ENCODE measurements at places on chromosomes 3 and 15.

DNA sequence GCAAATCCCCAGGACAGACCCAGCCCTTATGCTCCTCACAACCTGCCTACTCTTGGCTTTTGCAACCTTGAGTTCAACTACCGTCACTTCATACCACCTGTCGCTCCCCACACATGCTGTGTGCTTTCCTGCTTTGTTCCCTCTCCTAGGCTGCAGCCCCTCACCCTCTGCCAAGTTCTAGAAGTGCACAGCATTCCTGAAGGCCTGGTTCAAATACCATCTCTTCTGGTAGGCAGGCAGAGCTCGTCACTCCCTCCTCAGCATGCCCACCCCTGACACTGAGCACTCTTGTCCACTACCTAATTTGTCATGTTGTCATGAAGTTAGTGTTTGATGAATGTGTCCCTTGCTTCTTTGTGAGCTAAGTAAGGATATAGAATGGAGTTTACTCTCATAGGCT lies 129.6 kb downstream of the SEMA6D start:
- no peak for DNase-seq

- DNase-seq, result no peak
These were observed 39.8 kb downstream of the SST start for GRCh38 chr3:187630404-187630803.

DNA sequence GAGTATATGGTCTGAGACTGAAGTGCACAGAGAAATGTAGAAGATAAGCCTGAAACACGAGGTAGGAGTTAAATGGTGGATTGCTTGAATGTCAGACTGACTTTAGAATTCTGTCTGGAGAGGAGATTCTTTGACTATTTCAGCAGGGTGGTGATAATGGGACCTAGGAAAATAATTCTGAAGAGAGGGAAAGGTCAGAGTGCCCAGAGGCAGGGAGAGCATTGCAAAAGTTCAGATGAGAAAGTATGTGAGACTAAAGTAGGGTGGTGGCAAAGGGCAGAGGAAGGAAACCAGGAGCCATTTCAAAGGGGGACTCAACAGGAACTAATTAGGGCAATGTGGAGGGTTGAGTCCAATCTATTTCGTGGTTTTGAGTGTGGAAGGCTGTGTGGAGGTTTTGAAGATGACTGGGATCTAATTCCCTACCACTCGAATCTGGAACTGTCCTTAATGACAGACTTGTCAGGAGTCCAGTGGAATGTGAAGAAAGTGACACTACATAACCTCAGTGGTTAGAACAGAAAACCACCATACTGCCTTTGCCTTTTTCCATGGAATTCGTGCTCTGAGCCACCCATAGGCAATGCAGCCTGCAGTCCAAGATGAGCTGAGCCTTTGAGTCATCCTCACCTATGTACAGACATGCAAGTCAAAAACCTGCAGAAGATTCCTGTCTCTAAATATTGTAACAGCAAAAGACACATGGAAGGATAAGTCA lies 16.1 kb downstream of the CPOX start:
- DNase-seq, result no peak

GRCh38 chr15:35514759-35515158 lies 31.2 kb downstream of the DPH6 start:
- DNase-seq, result no peak

GRCh38 chr15:60372227-60372626 lies 25.6 kb downstream of the ANXA2 start:
- no peak for DNase-seq

- DNase-seq, result no peak
These were observed 41.7 kb upstream of the MYO5C start for GRCh38 chr15:52337198-52337853.

DNA sequence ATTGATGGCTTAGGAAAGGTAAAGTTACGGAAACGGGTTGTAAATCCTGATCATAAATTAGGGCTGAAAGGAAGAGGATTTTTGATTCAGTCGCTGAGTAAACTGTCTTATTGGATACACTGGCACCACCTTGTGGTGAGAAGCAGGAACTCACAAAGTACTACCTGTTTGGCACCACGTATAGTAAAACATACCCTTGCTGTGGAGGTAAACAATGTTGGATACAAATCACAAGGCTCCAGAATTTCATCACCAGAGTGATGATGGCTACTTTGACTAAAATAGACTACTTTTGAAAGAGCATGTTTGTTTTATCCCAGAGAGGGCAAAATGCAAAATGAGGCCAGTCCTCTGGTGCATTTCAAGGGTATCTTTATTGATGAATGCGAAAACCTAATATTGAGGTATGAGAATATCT lies 216.9 kb downstream of the IGSF11 start:
- peak; percentile 82 for DNase-seq

DNA sequence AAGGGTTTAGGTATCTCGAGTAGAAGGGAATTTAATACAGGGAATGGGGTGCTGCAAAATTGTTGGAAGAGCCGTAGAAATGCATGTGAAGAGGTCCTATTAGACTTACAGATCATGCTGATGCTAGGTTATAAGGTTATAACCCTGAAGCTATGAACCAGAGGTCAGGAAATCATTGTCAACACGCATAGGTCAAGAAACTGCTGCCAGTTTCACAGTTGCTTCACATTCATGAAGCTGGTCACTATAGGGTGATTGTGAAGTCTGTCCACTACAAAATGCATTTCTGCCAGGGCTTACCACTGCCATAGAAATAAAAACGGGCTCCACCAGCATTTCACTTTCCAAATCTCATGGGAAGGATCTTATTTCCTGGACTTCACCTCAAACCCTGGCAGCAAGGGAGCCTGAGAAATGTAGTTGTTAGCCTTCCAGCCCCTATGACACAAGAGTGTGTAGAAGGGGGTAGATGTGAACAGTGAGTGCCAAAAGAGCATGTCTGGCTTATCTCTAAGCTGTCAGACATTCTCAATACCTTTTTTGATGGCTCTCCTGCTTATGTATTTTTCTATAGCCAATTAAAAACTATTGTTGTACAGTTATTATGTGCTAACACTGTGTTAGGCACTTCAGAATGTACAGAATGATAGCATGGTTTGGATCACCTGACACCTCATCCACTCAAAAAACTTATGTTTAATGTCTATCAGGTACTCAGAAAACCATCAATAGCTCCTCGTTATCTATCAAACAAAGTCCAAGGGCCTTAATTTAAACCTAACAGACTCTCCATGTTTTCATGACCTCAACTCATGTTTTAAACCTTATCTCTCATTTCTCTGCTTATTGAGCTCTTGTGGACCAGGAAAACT lies 148.3 kb upstream of the TSC22D2 start:
- no peak for DNase-seq

DNA sequence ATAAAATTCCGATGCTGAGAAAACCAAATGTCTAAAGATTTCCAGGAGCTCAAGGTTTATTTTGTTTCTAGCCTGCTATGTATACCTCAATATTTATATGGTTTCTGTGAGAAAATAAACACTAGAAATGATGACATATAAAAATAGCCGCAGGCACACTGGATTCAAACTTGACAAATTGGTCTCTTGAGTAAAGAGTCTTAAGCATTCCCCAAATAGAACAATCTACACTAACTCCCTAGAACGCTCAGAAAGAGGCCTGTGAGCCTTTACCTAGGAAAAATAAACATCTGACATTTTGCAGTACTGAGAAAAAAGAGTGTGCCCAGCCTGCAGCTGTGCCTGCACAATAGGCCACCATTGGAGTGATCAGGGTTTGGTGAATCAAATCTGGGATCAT lies 75.2 kb downstream of the NEK10 start:
- no peak for DNase-seq

DNA sequence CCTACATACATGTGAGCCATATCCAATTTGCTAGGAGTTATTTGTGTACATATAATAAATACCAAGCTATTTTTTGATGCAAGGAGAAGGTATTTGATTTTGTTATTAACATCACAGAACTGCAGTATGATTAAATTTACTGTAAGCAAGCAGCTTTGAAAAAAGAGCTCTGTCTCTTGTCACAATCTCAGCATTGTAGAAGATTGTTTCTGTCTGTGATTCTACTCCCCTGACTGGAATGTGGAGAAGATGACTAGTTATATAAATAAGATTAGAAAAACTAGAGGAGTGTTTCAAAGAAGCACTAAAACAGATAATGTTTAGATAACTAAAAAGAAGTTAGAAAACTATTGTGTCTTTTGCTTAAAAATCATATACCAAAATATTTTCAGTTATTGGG lies 17.1 kb upstream of the DCBLD2 start:
- DNase-seq, result no peak

DNA sequence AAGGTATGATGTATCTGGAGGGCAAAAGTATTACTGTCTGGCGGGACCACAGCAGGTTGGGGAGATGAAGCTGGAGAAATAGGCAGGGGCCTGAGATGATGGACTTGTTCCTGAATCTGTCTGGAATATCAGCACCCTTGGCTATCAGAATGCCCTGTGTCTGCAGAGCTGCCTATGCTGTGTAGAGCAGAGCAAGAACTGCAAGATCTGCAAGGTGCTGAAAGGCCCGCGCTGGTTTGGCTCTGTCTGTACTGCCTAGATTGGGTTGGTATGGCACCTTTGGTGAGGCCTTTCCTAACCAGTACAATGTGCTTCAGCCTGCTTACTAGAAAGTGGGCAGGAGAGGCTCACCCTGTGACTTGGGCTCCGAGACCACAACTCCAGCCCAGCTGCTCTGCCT lies 96.8 kb downstream of the WDR76 start:
- DNase-seq, result no peak

DNA sequence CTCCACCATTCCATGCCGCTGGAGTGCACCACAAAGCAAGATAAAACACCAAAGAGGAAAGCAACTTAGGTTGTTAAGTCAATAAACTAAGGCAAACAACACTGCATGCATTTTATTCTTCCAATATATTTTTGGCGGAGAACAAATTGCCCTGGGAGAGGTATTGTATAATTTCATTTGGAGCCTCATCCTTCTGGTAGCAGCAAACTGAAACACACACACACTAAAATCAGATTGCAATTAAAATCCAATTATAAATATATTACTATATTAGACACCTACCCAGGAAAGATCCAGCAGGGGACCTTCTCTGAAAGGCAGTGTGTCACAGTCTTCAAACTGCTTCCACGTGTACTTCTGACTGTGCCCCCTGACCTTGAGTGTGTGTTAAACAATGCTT lies 102.3 kb downstream of the RORA start:
- DNase-seq, result no peak

DNA sequence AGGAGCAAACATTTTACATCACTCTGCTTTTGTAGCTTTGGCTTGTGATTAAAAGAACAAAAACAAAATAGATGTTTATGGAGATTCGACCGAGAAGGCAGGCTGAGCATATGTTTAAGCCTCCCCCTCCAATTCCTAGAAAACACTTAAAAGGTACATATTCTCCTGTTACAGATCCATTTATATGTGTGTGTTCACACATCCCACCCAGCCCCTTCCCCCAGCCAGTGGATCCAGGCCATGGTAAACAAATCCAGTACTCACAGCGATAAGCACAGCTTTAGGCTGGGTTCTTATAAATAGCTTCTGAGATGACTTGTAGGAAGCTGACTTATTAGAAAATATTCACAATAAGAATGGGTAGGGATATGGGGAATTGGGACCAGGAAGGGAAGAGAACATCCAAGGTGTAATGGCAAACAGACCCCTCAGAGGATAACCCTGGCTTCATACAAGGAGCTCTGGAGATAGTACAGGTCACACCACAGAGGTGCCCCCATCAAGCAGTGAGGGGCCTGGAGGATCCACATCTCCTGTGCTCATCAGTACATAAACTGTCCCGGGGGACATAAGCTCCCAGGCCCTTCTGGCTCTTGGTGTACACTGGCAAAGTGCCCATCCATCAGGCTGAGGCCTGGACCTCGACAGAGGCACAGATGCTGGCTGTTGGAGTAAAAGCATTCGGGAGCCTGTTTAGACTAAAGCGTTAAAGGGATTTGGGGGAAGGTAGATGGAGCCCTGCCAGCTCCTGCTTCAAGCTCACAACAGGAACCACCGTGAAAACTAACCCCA lies 70.0 kb upstream of the UBE2E1 start:
- peak; percentile 26 for DNase-seq

DNA sequence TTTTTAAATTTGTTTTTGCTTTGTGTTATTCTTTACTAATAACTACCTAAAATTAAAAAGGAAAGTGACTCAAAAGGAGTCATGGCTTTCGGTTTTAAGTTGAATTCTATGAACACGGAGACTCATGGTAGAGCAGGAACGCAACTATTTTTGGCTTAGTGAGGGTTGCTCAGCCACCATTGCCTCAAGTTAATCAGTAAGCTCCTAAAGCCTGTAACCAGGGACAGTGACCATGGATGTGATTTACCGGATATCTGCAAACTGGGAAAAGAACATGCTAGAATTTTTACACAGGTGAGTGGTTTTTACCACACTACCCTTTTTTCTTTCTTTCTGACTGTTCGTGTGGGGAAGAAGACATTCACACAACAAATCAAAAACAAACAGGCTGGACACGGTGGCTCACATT lies 11.8 kb downstream of the SLC12A8 start:
- DNase-seq, result no peak

- peak; percentile 52 for DNase-seq
These were observed 1.0 kb downstream of the KLHL18 start for GRCh38 chr3:47283591-47284364.

GRCh38 chr3:188341501-188341900 lies 187.5 kb downstream of the LPP start:
- no peak for DNase-seq

DNA sequence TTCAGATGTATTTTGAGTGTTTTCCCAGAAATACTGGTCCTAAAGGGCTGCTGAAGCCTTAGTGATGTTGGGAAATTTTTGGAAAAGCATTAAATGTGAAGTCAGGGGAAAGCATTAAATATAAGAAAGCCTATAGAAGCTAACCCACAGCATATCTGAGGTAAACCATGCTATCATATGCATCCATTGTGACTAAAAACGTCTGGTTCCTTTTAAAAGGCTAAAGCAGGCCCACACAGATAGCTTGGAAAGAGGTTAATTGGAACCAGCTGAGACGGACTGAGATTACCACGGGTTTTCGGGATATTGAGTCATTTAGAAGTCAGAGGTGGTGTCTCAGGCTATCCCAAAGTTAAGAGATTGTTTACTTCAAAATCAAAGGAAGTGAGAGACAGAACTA lies 78.2 kb downstream of the CYP19A1 start:
- no peak for DNase-seq

GRCh38 chr3:36894914-36895313 lies 49.9 kb downstream of the TRANK1 start:
- DNase-seq, result no peak

Measured in neural progenitor cell (in vitro differentiated cells).